ENCODE measurements at places on chromosomes 2 and 18.

DNA sequence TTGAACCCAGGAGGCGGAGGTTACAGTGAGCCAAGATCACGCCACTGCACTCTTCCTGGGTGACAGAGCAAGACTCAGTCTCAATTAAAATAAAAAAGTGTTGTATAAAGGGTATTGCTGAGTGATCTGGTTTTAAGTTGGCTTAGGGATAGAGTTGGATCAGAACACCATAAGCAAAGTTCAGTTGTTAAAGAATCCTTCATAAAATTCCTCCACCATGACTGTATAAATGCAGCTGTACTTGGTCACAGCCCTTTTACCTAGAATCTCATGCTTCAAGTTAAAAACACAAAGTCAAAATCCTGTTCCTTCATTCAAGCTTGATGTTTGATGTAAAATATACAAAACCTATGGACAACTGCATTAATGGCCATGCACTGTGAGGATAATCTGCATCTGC is 33.4 kb upstream of the PNO1 start:
- DNase-seq: no peak

DNA sequence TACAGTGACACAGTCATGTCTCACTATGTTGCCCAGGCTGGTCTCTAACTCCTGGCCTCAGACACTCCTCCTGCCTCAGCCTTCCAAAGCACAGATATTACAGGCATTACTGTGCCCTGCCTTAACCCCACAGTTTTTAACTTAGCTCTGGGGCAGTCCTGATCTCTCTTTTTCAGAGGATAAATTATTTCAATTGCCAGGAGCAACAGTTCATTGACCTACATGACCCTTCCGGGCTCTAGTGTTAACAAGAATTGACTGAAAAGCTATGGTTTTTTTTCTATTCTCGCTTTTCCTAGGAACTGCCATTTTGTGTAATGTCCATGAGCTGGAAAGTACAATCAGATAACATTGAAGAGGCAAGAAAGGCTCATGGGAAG is 92.8 kb downstream of the HNRNPLL start:
- DNase-seq: no peak

GRCh38 chr2:53880756-53881155 is 21.0 kb upstream of the GPR75 start:
- DNase-seq: no peak

DNA sequence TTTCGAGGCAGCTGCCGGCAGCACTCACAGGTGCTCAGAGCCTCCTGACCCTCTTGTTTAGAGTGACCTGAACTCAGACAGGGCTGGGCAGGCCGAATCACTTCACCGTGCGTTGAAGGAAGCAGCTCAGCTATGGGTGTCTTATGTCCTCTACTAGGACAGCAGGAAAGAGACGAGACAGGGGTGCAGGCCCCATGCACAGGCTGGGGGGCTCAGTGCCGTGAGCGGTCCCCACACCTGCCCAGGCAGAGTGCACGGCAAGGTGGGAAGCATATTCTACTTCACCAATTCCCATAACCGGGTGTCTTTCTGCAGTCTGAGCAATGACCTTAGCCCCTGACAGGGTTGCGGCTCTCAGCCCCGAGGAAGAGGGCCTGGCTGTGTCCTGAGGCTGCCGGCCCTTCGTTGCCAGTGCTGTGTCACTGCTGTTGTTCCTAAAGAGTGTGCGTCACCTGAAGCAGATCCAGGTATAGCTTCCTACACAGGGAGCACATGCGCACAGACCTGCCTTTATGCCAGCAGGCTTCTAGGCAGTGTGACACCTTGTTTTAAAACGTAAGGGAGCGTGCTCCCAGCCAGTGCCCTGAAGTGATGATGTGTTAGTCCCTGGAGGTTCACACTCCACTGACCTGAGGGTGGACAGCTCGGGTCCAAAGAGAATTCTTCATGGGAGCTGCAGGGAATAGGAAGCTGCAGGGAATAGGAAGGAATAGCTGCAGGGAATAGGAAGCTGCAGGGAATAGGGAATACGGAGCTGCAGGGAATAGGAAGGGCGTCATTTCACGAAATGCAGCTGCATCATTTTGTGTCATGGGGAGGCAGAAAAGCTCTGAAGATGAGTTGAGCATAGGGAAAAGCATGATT is 207.9 kb upstream of the SALL3 start:
- DNase-seq: no peak

GRCh38 chr2:229922449-229923386 is at the start of gene FBXO36:
FBXO36 (plus strand) TSS chr2:229922503; CDS start chr2:229922514, 11 bp downstream.
- DNase-seq: peak; percentile 61

GRCh38 chr2:56132138-56132537 is 51.7 kb upstream of the CCDC85A start:
- DNase-seq: no peak

DNA sequence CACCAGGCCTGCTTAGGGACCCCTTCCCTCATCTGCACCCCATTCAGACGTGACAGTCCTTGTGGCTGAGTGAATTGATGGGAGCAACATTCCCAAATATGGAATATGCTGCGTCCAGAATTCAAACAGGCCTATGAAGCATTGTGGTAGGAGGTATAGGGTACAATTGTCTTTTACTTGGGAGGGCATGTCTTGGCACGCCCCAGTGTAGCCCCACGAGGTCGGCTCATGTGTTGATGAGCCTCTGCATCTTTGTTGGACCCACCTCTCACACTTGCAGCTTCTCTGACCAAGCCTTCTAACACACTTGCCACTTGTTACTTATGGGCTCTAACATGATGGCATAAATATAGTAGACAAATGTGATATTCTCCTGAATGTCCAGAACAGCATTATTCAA is 1.6 kb downstream of the TIMM21 start:
- no peak for DNase-seq

DNA sequence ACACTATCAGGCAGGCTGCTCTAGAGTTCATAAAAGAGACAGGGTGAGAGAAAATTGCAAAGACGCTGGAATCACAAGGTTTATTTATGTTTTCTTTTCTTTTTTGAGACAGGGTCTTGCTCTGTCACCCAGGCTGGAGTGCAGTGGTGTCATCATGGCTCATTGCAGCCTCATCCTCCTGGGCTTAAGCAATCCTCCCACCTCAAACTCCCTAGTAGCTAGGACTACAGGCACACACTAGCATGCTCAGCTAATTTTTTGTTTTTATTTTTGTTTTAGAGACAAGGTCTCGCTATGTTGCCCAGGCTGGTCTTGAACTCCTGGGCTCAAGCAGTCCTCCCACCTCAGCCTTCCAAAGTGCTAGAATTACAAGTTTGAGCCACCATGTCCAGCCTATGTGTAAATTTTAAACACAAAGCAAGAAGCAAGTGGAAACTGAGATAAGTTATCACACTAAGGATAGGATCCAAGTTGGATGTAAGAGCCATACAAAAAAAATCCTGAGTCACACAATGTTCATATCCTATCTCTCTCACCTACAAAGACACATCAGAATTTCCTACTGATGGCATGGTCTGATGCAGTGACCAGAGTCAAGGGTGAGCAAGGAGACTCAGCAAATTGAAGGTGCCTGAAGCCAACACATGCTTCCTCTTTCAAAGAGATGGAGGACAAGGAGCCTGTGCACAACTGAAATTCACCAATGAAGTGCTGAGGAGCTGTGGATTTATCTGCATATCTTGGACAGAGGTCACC is 31.4 kb downstream of the MYL12B start:
- DNase-seq: no peak

DNA sequence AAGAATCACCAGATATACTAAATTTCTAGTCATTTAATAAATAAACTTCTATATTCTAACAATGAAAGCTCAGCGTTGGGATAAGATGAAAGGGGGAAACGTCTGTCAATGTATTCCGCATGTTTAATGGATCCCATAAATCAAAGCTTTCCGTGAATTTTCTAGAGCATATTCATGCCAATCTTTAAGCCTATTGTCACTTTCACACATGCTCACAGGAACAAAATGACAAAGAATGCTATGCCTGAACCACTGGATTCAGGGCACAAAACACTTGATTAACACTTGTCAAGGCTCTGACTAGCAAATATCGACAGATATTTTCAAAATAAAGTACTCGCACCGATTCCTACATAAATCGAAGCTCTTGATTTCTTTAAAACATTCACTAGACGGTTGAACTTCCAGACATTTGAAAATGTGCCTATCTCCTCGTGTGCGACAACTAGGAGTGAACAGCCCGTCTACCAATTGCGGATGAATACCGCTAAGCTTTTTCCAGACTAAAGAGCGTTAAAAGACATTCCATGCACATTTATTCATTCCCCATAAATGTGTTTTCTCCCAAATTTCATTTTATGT is 1.8 kb downstream of the TLK1 start:
- DNase-seq: no peak

DNA sequence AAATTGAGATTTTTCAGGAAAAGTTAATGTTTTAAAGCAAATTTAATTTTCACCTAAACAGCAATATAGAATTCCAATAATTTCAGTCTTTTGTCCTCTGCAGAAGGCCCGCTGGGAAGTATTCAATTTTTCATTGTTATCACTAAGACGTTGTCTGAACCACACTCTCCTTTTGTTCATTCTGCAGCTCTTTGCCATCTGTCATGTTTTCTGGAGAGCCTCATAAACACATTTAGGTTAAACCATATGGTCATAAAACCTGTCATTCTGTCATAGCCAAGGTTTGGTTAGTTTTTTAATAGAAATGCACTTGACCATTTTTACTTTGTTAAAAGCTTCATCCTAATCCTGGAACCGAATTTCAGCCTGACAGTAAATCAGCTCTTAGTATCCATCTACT is 54.0 kb upstream of the PGAP1 start:
- DNase-seq: no peak

- no peak for DNase-seq
Observed at GRCh38 chr2:50346629-50347357, 685.1 kb downstream of the NRXN1 start.

GRCh38 chr2:1664698-1665097 is 79.6 kb downstream of the PXDN start:
- no peak for DNase-seq

GRCh38 chr18:26869640-26870039 is 4.1 kb upstream of the AQP4 start:
- no peak for DNase-seq

DNA sequence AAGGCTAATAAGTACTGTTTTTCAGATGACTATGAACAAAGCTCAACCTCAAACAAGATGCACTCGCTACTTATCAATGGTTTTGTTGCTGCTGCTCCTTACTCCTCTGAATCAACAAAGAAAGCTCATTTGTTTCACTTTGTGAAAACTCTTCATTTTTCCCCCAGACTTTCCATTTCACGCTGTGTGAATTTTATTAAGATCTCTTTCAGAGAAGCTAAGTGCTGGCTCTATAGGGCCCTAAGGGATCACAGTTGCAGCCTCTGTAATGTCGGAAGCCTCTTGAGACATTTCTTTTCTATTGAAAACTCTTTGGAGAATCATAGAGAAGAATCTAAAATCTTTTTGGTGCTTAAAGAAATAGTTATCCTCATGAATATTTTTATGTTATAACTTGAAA is 209.8 kb downstream of the CD226 start:
- DNase-seq: no peak

GRCh38 chr2:127576433-127577207 is 41.1 kb downstream of the MYO7B start:
- no peak for DNase-seq

GRCh38 chr2:234816056-234816455 is 135.8 kb upstream of the SH3BP4 start:
- DNase-seq: no peak

DNA sequence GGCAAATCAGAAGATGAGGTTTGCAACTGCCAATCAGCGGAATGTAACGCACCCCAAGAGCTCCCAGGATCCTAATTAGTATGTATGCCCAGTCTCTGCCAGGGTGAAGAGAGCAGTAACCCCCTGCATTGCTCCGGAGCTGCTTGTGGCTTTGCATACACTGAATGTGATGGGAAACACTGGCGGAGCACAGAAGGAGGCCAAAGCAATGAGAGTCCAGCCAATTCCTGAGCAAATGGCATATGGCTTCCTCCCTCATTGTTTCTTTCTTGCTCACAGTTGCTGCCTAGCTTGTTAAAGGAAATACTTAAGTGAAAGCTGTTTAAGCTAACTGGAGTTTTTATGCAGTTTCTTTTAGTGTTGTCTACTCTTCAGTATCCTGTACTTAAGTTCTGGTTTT is 343.5 kb upstream of the NT5C1B start:
- DNase-seq: no peak

DNA sequence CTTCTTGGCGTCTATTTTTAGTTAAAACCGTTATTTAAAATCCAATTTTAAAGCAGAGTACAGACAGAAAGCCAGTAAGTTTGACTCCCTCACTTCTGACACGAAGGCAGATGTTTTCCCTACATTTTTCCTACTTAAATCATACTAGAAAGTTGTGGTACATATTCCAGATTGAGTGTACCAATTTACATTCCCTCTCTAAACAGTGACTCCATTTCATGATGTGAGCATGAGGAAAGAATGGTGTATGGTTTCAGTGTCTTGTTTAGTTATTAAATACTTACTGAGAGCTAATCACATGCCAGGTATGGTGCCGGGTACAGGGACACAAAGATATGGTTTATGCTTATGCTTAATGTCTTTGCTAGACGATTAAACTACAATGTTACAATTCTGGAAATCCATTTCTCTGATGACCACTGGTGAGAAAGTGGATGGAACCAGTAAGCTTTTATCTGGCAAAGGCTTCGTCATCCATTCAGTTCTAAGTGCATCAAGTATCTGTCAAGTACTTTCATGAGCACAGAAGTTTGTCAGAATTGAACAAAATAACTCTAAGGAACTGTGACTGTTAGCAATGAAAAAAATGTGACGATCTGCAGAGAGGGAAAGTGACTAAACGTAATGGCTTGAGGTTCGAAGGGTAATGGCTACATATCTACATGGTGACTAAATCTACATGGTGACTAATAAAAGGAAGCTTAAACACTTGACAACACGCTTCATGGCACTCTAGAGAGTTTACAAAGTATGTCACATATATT is 25.7 kb downstream of the MAP4K3 start:
- no peak for DNase-seq

DNA sequence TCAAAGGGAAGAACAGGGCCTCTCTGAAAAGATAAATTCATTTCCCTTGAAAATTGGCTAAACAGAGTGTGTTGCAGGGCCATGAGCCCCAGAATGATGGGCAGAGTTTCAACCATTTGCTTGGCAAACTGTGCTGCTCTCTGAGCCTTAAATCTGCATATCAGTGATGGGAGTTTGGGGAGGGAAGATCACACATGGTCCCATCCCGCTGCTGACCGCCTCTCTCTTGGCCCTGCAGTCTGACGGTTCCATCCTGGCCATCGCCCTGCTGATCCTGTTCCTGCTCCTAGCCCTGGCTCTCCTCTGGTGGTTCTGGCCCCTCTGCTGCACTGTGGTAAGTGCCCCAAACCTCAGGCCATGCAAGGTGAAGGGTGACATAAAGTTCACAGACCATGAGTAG is 139.0 kb downstream of the ANTXR1 start:
- no peak for DNase-seq

DNA sequence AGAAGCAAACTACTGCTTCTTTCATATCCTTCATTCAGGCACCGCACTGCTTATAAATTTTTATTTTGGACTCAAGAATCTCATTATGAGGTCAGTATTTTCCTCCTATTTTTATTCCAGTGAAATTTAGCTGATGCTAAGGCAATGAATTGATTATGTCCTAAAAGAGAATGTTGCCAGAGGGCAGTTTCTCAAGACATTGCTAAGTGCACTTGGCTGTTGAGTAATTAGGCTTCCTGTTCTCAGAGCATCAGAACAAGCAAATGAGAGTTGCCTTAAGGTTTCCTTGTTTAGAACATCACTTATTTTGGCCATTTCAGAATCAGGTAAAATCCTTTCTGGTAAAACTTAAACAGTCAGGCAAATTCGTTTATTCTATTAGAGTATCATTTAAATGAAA is 548.6 kb upstream of the ZEB2 start:
- DNase-seq: no peak

Data from iPS DF 6.9 (cell line).